ENCODE measurements at places on chromosomes 2 and 18.

DNA sequence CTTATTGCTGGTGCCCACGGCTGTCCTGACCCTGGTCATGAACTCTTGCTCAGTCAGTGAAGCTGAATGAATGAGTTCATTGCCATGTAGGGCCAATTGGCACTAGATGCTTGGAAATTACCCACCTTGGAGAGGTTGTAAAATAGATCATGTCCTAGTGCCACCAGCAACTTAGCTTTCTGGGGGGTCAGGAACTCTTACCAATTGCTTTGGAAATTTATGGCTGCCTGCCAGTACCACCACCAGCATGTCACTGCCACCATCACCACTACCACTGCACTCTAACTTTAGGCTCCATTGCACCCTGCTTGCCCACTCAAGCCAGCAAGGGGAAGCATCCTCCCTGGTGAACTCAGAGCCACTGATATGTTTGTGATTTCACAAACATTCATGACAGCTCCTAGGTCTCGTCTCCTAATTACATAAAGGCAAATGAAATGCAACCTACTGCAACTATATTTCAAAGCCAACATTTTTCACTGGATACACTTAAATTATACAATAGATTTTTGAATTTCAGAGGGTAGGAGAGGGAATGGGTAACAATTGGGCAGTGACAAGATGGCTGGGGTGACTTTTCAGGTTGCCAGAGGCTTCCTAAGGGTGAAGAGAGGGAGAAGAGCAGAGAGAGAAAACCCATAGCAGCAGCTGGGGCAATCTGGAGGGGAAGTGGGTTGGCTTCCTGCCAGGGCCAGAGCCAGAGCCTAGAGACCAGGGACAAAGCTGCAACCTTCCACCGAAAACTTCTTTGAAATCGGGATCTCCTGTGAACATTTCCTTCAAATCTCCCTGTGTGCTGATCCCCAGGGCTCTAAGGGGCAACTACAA, 3.5 kb upstream of the EMILIN1 start:
- DNase-seq: no peak

DNA sequence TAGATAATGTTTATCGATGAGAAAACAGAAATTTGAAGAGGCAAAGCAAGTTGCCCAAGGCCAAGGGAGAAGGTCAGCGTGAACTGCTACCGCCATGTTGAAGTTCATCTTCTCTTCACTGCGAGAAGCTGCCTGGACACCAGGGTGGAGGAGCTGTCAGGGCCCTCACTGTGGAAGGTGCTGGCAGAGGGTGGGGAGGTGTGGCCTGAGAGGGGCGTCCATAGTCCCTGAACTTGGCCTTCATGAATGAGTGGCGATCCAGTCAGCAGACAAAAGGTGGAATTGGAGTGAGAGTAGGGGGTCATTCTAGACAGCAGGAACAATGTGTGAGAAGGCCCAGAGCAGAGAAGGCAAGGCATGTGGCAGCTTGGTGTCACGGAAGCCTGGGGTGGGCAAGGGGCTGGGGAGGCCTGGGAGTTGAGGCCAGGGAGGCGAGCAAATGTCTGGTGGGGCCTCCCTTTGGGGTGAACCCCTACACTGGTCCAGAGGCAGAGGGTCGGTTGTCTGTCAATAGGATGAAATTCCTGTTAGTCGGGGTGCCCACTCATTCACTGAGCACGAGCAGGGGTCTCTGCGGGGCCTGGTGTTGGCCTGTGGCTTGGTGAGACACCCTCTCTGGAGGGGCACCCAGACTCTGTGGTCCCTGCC, 33.3 kb upstream of the KCNF1 start:
- DNase-seq: no peak

- no peak for DNase-seq
Measured at GRCh38 chr18:30533716-30534115, 508.8 kb downstream of the DSC3 start.

DNA sequence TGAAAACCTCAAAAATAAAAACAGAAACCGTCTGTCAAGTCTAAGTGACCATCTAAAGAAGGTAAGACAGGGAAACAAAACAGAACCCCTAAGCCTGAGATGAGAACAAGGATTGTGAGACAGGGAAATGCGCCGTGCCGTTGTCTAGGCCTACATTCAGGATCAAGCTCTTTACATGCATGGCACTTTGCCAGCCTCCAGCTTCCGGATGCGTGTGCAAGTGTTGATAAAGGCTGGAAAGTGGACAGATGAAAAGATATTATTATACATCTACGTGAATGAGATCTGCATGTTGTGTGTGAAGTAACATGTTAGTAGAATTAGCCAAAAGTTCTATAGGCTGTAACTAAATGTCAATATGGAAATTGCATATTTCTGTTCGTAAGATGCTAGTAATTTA, 28.6 kb upstream of the TMEM87B start:
- DNase-seq: no peak

- DNase-seq: no peak
Measured at GRCh38 chr2:120736202-120736623, 545 bp downstream of the GLI2 start.

DNA sequence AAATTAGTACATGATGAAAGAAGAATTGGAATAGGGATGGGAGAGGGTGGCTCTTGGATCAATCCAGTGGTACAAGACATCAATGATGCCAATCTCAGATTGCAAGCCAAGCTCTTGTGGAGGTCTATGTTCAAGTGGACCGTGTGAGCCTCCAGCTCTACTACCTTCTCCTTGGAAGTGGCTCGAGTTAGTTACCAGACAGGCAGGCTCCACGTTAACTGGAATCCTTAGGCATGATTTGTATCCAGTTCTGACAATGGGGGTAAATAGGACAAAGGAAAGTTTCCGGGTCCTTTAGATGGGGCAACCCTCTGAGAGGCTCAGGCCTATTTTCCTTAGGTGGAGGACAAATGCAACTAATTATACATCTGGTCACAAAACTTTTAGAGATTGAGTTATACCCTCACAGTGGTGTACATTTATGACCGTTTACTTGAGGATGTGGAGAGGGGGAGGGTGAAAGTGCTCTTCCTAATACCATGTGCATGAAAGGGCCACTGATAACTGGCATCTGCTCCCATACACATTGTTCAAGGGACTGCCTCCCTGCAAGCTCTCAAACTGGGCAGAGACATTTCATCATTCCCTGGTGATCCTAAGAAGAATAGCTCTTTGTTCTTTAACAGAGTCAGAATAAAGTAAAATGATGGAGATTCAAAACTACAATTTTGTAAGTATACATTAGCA, 180.2 kb downstream of the SOCS6 start:
- no peak for DNase-seq

DNA sequence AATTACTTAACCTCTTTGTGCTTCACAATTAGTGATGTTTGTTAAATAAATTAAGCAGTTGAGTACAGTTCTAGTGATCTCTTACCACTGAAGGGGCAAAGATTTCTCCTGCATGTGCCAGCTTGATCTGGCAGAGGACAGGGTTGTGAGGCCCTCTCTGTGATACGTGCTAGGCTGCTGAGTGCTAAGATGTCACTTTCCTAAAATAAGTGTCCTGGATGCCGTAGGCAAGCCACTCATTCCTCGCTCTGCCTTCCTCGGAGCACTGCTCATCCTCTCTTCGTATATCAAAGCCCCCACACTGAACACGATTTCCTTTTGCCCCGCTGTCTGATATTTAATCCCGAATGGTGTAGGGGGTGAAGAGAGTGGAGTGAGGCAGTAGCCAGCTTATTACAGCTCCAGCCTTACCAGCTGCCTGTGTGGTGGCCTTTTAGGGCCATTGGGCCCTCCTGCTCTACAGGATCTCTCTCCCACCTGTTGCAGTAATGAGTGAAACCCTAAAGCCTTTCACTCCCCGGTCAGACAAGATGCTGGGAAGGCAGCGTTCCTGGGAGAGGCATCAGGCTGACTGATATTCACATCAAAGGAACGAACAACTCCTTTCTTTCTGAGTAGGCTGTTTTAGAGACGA, 40.5 kb downstream of the PTPRM start:
- no peak for DNase-seq

DNA sequence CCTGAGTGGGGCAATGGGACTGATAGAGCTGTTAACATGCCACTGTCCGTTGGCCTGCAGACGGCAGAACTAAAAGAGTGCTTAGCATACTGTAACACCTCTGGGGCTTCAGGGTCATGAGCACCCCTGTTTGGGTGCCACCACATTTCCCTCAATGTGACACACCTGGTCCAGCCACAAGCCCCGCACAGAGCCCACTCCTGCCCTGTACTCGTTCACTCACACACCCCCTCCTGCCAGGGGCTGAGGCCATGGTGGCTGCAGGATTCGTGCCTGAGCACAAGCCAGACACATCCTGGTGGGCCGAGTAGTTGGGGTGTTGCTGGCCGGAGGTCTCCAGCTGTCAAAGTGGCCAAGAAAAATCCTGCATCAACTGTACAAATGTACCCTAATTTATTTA, 4.4 kb upstream of the PPP4R3B start:
- no peak for DNase-seq

Data from stimulated activated naive B cell treated with anti-CD40 and anti-IgM and Interleukin-4, amounts not matched to agents 10 μg/mL and 1 μg/mL and 100 μg/mL, for 72 hours (primary cell).